ENCODE measurements at places on chromosomes 5 and 9.

GRCh38 chr5:113150821-113151220 lies 174.2 kb downstream of the DCP2 start:
- no peak for DNase-seq

DNA sequence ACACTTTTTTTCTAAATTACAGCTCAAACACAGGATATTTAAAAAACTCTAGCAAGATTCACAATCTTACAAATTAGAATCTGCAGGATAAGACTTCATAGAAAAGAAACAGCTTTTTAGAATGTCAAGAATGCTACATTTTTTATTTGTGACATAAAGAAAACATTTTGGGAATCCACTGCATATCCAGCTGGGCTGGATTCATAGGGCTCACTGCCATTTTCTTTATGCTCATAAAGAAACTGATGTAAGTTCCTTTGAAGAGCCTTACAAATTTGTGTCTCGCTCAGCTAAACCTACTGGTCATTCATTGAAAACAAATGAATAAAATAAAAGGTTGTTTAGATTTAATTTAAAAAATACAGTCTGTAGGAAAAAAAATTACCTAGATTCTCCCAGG lies 332.3 kb downstream of the TRPM3 start:
- no peak for DNase-seq

- DNase-seq: no peak
These were observed 99.6 kb downstream of the APBA1 start for GRCh38 chr9:69572611-69573010.

DNA sequence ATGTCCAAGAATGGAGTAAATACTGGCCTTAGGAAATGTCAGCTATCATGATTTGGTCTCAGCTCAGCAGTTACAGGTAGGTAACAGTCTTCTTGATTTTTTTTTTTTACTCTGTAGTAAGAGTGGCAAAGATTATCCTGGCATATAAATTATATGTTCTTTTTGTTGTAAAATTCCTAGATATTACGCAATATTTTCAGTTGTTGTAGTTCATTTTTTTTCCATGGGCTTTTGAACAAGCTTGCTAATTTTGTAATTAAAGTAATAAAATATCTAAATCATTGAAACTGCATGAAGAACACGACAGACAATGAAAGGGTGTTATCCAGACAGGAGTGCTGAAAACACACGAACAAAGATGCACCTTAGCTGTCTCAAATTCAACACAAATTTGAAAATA lies 249.4 kb downstream of the PRDM9 start:
- no peak for DNase-seq

DNA sequence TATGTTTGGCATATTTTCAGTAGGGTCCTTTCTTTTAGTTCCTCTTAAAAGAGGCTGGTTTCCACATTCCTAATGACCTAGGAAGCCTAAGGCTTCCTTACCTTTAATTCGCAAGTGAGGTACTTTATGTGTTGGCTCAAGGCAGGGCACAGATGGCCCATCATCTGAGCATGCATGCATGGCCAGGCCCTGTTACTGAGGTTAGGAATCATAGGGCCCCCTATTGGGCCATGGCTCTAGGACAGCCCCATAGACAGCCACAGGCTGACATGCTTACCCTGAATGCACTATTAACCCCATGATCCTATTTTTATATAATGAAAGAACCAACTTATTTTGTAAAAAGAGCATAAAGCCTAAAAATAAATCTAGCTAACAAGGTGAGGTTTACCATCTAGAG lies 271.4 kb downstream of the ELAVL2 start:
- DNase-seq: no peak

DNA sequence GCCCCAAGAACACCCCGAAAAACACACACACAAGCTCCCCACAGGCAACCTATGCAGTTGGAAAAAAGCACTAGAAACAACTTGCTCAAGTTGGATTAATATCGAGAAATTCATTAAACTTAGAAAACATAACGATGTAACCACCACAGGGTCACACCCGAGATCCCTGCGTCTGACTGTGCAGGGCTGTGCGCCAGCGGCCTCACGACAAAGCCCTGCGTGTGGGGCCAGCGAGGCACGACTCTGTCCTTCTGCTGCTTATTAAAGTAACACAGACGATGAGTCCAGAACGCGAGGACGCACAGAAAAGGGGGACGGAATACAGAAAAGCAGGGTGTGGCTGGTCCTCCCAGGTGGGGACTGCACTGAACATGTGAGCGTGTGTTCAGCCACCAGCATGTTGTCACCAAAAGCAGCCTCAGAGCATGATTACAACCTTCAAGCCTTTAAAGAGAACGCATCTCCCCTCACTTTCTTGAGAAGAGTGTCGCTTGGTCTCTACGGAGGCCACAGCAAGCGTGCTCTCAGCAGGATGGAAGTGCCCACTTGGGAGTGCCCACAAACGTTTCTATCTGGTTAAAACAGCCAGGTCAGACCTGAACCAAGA lies 14.4 kb downstream of the SLC12A7 start:
- DNase-seq: no peak

DNA sequence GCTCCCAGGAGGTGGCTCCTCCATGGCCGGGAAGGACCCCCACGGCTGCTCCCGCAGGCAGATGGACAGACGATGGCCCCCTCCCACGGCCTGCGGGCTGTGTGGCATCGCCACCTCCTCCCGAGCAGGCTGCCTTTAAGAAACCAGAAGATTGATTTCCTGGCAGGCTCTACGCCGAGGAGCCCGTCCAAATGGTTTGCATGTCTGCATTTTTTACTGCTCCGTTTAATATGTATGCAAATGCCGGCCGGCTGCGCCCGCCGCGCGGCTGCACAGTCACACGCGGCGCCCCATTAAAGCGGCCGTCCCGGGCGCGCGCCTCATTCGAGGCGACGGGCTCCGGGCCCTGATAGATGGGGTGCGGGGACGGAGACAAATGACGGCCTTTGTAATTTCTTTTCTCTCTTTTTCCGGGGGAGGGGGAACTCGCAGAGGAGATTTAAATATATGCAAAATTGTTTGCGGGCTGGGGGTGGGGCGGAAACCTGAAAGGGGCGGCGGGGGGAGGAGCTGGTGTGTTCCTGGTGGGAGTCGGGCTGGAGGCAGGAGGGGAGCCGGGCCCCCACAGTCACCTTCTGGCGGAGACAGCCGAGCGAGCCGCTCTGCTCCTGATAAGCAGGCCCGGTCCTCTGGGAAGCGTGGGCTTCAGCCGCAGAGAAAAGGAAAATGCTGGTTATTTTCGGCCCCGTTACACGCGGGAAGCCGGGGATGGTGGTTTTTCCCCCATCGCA lies 158.7 kb upstream of the IER5L start:
- DNase-seq: peak; percentile 42

DNA sequence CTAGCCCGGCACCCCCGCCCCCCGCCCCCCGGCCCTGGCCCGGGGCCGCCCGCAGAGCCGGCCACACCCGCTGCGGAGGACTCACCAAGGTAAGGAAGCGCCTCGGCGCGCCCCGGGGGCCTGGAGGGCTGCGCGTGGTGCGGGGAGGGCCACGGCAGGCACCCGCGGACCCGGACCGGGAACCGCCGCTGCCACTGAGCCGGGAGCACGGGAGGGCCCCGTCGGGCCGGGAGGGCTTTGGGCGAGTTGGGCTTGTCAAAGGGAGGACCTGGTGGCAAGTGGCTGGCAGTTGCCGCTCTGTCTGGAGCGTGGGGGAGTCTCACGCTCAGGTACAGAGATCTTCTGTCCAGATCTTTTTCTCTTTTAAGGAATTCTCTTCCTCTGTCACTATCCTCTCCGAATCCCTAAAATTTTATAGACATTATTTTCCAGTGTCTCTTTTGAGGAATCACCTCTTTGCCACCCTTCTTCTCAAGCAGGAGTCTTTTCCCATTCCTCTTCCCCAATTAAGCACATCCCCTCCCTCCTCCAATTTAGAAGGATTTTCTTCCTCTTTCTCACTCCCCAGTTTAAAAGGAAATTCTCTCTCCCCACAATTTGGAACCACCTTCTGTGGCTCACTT lies 11.3 kb upstream of the LHX2 start:
- DNase-seq: no peak

- DNase-seq: no peak
These were observed 20.2 kb downstream of the NIPSNAP3B start for GRCh38 chr9:104784098-104784497.

DNA sequence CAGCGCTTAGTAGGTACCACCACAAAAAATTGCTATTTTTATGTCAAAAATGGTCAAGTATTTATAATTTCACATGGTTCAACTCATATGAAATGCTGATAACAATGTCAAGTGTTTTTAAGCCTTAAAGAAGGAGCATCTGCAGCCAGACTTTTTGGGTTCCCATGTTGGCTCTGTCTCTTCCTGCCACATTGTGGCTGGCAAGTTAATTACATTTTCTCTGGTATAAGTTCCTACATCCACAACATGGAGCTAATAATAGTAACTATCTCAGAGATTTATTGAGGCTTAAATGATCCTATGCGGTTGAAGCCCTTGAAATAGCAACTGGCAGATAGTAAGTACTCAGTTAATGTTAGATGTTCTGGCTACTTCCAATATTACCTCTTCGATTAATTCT lies 5.4 kb downstream of the ATP10B start:
- no peak for DNase-seq

DNA sequence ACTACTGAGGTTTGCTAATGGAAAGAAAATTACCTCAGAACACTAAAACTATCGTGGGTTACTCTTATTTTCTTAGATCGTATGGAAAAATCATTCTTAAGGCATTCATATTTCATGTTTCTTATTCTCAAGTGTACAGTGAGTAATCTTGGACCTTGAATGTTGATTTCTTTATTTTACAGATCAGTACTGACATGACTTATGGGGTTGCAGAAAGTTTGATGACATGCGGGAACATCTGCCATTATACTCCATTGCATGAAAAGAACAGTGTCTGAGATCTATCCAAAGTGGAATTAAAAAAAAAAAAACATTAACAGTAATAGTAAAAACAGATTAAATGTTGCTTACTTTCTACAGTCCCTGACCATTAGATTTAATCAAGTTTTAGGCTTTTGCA lies 1290.2 kb upstream of the WWC1 start:
- no peak for DNase-seq

DNA sequence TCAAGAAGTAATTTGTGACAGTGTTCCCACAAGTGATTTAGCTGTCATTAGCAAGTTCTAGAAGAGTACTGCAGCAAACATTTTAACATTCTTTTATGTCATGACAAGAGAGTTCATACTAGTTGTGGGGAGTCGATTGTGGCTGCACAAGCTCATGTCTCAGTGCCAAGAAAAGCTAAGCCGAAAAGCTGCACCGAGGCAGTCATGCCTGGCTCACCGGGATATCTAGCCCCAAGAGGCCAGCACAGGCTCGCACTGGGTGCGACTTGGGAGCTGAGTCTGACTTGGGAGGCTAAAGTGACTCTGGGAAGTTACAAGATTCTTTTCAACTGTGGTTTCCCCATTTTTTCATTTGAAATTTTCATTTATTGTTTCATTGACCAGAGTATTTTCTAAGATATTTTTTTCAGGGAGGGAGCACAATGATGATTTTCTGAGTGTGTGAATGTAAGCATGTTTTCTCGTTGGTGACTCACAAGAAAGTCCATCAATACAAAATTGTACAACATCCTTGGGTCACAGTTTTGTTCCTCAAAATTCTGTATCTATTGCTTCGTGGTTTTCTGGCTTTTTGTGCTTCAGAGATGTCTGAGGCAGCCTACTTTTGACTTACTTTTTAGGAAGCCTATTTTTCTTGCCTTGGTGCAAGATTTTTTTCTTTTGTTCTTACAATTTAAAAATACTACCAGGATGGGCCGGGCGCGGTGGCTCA lies 18.7 kb downstream of the CAST start:
- no peak for DNase-seq

- no peak for DNase-seq
These were observed 68.2 kb upstream of the CKMT2 start for GRCh38 chr5:81164936-81165335.

- DNase-seq: no peak
These were observed 258.0 kb downstream of the TLE4 start for GRCh38 chr9:79829566-79830302.

DNA sequence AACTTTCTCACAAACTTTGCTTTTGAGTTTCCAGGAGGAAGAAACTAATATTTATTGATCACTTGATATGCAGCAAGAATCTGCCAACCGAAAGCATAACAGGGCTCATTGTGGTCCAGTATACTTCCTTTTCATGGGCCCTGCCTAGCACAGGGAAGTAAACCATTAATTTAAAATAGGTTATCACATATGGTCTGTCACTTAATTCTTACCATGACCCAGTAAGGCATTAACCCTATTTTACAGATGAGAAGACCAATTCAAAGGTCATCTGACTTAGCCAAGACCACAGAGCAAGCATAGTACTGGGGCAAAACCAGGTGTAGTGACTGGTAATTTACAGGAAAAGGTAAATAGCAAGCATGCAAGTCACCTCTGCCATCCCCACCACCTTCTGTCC lies 336.9 kb upstream of the DMAC1 start:
- no peak for DNase-seq

GRCh38 chr5:75622564-75622963 lies 11.3 kb downstream of the ANKDD1B start:
- no peak for DNase-seq
